ENCODE measurements at places on chromosomes 1 and 21. TPM values are rescaled to one million over a fixed set of nuclear protein-coding genes. Genes with fewer than 3 reads are reported as not detected.
A peak's percentile ranks its signal among the peaks of the same experiment; 100 is the strongest.

The LCE3E gene
- not detected for total RNA-seq

- H3K4me1 ChIP-seq = no peaks in the 10 kb centered on the region
- no peak for DNase-seq
- no peak overlapping the region for H3K27ac ChIP-seq
- no peaks in the 10 kb centered on the region for H3K36me3 ChIP-seq
- no peaks in the 10 kb centered on the region for H3K27me3 ChIP-seq
Observed at GRCh38 chr1:32518976-32519375, 20.3 kb upstream of the ZBTB8A start.

DNA sequence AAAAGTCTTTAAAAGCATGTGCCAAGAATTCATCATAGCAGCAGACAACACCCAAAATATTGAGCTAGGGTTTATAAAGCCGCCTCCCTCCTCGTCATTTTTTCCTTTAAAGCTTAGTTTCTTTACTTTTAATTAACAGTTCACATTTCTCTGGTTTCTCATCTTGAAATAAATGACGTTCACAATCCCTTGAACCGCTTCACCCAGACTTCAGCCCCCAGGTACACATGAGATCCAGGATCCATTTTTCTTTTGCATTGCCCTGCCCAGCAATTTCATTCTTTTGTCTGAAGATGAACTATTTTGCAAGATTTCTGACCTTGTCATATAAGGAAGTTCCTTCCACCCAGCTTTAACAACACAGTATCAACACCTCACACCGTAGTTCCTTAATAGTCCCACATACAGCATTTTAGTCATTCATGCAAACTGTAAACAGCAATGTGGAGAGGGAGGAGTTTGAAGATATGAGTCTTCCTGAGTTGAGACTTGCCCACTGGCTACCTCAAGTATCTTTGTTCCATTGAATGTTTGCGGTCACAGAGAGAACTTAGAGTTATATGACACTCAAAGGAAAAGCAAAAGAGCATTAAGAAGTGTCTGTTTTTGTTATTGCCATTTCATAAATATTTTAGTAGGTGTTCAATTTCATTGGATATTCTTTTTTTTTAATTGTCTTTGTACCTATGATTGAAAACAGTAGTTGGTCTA, 35.3 kb upstream of the CACYBP start:
- H3K27ac ChIP-seq = peak overlapping the region; percentile 84
- no peak for DNase-seq
- peaks cover 2% of the 10 kb centered on the region for H3K4me1 ChIP-seq
- no peaks in the 10 kb centered on the region for H3K27me3 ChIP-seq

DNA sequence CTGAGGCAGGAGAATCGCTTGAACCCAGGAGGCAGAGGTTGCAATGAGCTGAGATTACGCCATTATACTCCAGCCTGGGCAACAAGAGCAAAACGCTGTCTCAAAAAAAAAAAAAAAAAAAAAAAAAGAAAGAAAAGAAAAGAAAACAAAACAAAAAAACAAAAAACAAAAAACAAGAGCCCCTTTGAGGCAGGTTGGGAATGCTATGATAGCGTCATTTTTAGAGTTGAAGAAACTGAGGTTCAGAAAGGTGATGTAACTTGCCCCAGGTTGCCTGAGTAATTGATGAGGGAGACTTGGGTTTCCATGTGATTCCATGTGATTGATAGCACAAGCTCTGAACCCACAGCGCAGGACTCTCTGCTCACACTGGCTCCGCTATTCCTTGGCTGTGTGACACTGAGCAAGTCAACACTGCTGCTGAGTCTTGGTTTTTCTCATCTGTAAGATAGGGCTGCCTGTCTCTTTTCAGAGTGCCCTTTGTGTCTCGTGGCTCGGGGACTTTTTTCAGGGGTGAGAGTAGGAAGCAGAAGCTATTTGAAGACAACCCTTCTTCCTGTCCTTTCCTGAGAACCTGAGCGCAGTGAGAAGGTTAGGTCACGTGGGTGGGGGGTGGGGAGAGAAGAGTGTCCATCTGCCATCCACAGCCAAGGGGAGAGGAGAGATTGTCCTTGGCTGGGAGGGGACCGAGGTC, 2.5 kb downstream of the CNR2 start:
- no peak overlapping the region for H3K4me3 ChIP-seq
- H3K36me3 ChIP-seq = no peaks in the 10 kb centered on the region
- H3K27me3 ChIP-seq = no peaks in the 10 kb centered on the region
- no peak overlapping the region for H3K27ac ChIP-seq

- no peaks in the 10 kb centered on the region for H3K27me3 ChIP-seq
- H3K27ac ChIP-seq = no peak overlapping the region
- DNase-seq = no peak
- H3K4me1 ChIP-seq = no peaks in the 10 kb centered on the region
- no peaks in the 10 kb centered on the region for H3K36me3 ChIP-seq
- H3K4me3 ChIP-seq = no peak overlapping the region
Observed at GRCh38 chr1:62528015-62528414, 69.3 kb upstream of the ANGPTL3 start.

- H3K4me1 ChIP-seq = no peaks in the 10 kb centered on the region
- H3K36me3 ChIP-seq = no peaks in the 10 kb centered on the region
- H3K4me3 ChIP-seq = no peak overlapping the region
- DNase-seq = no peak
Observed at GRCh38 chr1:77538956-77539518, 143.4 kb downstream of the ZZZ3 start.

The LAX1 gene
- 0.88 TPM for total RNA-seq

The AMY1A gene
- total RNA-seq = not detected

GRCh38 chr1:30872948-30873263, 35.7 kb downstream of the SDC3 start:
- no peaks in the 10 kb centered on the region for H3K27me3 ChIP-seq
- no peak overlapping the region for H3K27ac ChIP-seq
- DNase-seq = no peak
- no peaks in the 10 kb centered on the region for H3K36me3 ChIP-seq
- H3K4me3 ChIP-seq = no peak overlapping the region

The OR2L8 gene
- total RNA-seq = 0.73 TPM

GRCh38 chr1:152621993-152622392, 910 bp downstream of the LCE3A start:
- H3K27ac ChIP-seq = no peak overlapping the region
- no peaks in the 10 kb centered on the region for H3K4me1 ChIP-seq
- H3K27me3 ChIP-seq = peaks cover 4% of the 10 kb centered on the region
- no peak overlapping the region for H3K4me3 ChIP-seq
- no peak for DNase-seq

The LIN28A gene
- not detected for total RNA-seq

GRCh38 chr1:156048663-156049258, 4.8 kb downstream of the UBQLN4 start:
- no peak overlapping the region for H3K27ac ChIP-seq
- H3K36me3 ChIP-seq = no peaks in the 10 kb centered on the region

GRCh38 chr1:151827853-151828252, 3.7 kb downstream of the RORC start:
- H3K4me3 ChIP-seq = no peak overlapping the region
- peak overlapping the region; percentile 29 for H3K27ac ChIP-seq
- no peaks in the 10 kb centered on the region for H3K27me3 ChIP-seq
- DNase-seq = no peak
- H3K4me1 ChIP-seq = peaks cover 22% of the 10 kb centered on the region

GRCh38 chr1:209107535-209107934, 476.0 kb upstream of the CAMK1G start:
- H3K36me3 ChIP-seq = no peaks in the 10 kb centered on the region
- no peaks in the 10 kb centered on the region for H3K4me1 ChIP-seq
- no peak overlapping the region for H3K4me3 ChIP-seq
- H3K27me3 ChIP-seq = no peaks in the 10 kb centered on the region

The WNT3A gene
- 0.29 TPM for total RNA-seq

GRCh38 chr1:192512426-192513162, 63.0 kb upstream of the RGS1 start:
- no peaks in the 10 kb centered on the region for H3K36me3 ChIP-seq
- no peaks in the 10 kb centered on the region for H3K27me3 ChIP-seq
- DNase-seq = no peak
- H3K4me3 ChIP-seq = no peak overlapping the region
- no peaks in the 10 kb centered on the region for H3K4me1 ChIP-seq

- H3K4me1 ChIP-seq = no peaks in the 10 kb centered on the region
- H3K27ac ChIP-seq = no peak overlapping the region
- H3K36me3 ChIP-seq = no peaks in the 10 kb centered on the region
Observed at GRCh38 chr1:189275796-189276195, 1201.9 kb downstream of the BRINP3 start.

DNA sequence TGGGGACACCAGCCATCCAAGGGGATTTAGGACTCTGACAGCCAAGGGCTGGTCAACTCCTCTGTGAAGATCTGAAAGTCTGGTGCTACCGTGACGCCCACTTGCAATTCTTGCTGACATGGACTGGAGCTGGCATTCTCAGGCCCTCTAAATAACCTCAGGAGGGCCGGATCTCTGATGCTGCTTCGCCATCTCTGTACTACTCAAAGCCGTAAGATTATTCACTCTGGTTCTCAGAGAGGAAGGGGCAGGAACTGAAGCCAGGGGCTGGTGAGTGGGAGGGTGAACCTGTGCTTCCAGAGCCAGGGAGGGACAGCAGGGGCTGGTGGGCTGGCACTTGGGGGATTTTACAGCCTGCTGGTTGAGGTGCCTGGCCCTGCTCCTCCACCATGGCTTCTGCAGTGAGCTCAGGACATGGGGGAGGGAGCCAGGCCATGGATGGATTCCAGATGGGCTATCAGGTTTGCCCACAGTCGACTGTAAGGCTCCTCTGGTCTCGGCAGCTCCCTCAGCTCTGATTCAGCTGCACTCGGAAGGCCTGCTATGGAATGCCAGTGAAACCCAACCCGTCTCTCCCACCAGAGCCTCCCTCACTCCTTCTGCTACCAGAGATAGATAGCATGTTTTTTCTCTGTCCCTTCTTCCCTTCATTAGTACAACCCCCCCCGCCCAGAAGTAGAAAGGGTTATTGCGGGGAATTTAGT, 84.5 kb downstream of the PLXNA2 start:
- no peaks in the 10 kb centered on the region for H3K27me3 ChIP-seq
- H3K27ac ChIP-seq = no peak overlapping the region
- H3K4me1 ChIP-seq = no peaks in the 10 kb centered on the region
- no peak for DNase-seq
- no peak overlapping the region for H3K4me3 ChIP-seq

DNA sequence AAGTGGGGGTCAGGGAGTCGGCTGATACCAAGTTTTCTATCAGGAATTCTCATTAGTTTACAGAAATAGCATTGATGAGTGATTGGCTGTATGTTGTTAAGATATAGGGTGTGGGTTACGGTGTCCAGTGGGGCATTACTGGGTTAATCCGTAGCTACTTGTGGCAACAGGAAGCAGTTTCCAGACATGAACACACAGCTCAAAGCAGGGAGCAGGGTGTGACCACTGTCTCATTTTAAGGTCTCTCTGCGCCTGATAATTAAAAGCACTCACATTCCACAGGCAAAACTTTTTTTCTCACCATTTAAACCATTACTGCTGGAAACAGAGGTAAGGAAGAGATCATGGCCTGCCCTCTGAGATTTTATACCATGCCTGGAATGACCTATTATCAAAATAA, 114.9 kb downstream of the SIK1 start:
- no peaks in the 10 kb centered on the region for H3K36me3 ChIP-seq
- H3K27ac ChIP-seq = no peak overlapping the region
- no peaks in the 10 kb centered on the region for H3K27me3 ChIP-seq
- no peak overlapping the region for H3K4me3 ChIP-seq
- no peaks in the 10 kb centered on the region for H3K4me1 ChIP-seq

GRCh38 chr1:119453021-119453420, 38.1 kb downstream of the HSD3B2 start:
- H3K4me1 ChIP-seq = no peaks in the 10 kb centered on the region
- no peaks in the 10 kb centered on the region for H3K36me3 ChIP-seq
- no peak overlapping the region for H3K4me3 ChIP-seq
- H3K27me3 ChIP-seq = no peaks in the 10 kb centered on the region
- H3K27ac ChIP-seq = no peak overlapping the region
- no peak for DNase-seq

DNA sequence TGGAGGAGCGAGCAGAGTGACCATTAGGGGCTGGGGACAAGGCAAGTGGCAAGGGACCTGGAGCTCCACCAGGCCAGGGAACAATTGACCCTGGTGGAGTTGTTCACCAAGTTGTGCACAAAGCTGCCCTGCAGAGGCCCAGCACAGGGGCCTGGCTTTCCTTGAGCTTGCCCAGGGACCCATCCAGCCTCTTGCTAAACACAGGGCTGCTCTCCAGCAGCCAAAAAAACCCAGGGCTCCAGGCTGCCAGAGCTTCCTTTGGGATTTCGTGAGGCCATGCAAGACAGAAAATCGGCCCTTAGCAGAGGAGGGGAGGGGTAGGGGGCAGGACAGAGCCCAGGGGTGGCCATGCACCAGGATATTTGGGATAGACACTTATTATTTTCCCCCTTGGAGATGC, 32.6 kb downstream of the LRP8 start:
- no peaks in the 10 kb centered on the region for H3K27me3 ChIP-seq
- H3K4me3 ChIP-seq = no peak overlapping the region

DNA sequence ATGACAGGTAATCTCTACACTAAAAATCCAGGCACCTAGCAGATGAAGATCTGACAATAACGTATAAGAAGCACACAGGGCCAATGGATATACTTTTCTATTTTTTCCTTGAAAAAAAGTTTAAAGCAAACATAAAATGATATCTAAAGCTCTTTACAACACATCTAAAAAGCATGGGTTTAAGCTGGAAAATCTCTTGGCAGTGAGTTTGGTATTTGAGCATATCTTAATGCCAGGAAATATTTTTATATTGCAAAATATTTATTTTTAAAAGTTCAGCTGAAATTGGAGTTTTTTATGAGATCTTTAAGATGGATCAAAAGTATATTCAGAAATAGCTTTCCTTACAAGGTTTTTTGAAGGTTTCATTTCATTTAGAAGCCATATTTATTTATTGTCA, 40.5 kb downstream of the SLC5A9 start:
- H3K4me1 ChIP-seq = no peaks in the 10 kb centered on the region
- DNase-seq = no peak
- H3K36me3 ChIP-seq = no peaks in the 10 kb centered on the region
- no peak overlapping the region for H3K27ac ChIP-seq

The KCNA10 gene
- not detected for total RNA-seq

The LCE2A gene
- total RNA-seq = not detected

The DNAI4 gene
- total RNA-seq = 9.4 TPM

DNA sequence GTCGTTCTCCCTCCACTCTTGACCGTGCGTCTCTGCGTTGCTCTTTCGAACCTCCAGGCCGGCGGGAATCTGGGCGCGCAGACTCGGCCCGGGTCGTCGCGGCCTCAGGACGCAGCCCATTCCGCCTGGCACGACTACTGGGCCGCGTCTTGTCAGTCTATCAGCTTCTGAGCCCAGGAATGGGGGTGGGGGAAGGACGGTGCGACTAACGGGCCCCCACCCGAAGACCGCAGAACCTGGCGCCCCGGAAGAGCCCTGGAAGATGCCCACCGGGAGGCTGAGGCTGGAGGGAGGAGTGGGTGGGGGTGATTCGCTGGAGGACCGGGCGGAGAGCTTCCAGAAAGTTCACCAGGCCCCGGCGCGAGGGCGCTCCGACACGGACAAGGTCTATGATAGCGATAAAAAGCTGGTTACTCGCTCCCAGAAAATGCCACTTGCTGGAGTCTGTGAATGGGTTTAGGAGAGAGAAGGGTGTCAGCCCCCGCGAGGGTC, 1.7 kb upstream of the DMRTA2 start:
- no peaks in the 10 kb centered on the region for H3K36me3 ChIP-seq
- no peak overlapping the region for H3K27ac ChIP-seq
- no peak for DNase-seq
- H3K4me3 ChIP-seq = no peak overlapping the region
